ENCODE measurements at places on chromosomes 16 and 17.

GRCh38 chr17:2176499-2177169 lies 121.7 kb downstream of the HIC1 start:
- DNase-seq: no peak

DNA sequence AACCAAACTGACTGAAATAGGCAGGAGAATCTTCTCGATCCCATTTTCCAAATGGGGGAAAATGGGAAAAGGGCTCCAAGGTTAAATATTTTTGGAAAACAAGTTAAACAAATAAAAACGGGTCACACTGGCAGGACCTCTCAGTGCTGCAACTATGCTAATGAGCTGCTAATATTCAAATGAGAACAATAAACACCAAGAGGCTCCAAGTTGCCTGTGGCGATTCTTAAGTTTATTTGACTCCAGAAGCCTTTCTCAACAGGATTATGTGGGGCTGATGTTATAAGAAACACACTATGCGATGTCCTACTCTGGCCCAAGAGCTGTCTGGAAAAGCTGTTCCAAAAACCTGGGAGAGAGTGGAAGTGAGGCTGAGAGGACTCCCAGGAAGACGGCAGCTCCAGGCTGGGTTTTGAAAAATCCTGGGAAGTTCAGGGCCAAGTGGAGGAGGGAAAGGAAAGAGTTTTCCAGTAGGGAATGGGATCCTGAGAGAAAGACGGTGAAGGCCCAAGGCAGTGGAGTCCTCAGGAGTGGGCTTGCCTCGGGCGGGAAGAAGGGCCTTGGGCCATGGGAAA lies 21.4 kb downstream of the WNT3 start:
- DNase-seq: no peak

- DNase-seq: no peak
These were observed 21.4 kb upstream of the IRX6 start for GRCh38 chr16:55302635-55303034.

DNA sequence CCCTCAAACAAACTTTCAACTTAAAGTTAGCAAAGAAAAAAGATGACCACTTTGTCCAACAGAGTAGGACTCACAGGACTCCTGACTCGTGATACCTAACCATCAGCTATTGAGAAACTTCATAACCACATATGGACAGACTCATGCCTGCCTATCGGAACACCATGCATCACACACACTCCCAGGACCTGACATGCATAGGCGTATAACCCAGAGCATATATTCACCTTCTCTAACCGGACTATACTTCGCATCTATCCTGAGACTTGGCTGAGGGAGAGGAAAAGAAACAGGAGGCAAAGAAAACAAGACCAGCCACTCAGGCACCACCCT lies 2.2 kb downstream of the PIP4K2B start:
- DNase-seq: no peak

- DNase-seq: no peak
These were observed 102.8 kb upstream of the AXIN2 start for GRCh38 chr17:65664266-65664665.

- DNase-seq: no peak
These were observed 4.7 kb upstream of the CHMP6 start for GRCh38 chr17:80986816-80987475.

GRCh38 chr17:56593646-56594319 lies at the start of gene NOG:
NOG (plus strand) TSS chr17:56593699; CDS start chr17:56594224, 525 bp downstream.
- peak; percentile 81 for DNase-seq

DNA sequence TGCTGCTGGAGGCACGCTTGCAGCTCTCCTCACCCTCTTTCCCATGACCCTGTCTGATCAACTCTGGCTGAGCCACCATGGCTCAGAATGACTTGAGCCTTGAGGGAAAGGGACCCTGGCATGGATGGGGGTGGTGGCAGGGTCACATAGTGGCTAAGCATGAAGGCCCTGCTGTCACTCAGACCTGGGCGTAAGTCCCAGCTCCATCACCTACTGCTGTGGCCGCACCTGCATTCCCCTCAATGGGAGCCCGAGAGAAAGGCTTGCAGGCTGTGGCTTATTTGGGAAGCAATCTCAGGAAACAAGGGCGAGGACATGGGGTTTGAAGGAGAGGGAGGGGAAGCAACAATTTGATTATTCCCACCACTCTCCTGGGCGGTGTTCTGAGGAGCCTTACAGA lies 17.7 kb upstream of the RAP1GAP2 start:
- DNase-seq: no peak

GRCh38 chr16:71467810-71468209 lies 5.8 kb upstream of the ZNF23 start:
- DNase-seq: no peak
